ENCODE measurements at places on chromosomes 3 and 15.

DNA sequence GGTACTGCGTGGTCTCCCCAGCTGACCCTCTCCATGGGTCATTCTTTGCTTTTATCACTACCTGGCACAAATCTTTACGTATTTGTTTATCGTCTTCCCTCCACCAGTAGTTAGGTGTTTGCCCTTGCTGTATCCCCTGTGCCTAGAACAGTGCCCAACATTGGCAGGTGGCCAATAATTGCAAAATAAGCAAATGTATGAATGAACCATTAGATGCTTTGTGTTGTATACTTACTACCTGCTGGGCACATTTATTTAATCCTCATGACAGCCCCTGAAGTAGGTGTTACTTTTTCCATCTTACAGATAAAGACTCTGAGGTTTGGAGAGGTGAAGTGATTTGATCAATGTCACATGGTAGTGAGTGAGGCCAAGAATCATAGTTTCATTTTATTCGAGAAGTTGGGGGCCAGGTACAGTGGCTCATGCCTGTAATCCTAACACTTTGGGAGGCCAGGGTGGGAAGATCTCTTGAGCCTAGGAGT lies 2.0 kb upstream of the TWF2 start:
- no peak for DNase-seq

DNA sequence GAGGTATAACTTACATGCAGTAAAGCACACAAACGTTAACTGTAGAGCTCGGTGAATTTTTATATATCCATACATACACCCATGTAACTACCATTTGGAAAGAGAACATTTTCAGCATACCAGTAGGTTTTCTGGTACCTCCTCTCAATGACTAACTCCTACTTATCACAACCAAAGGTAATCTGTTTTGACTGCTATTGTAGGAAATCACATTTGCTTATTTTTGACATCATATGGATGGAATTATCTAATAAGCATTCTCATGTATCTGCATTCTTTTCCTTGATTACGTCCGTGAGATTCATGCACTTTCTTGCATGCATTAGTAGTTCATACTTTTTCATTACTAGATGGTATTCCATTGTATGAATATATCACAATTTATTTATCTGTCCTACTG lies 76.8 kb downstream of the CSNK1G1 start:
- no peak for DNase-seq

- no peak for DNase-seq
Observed at GRCh38 chr3:36364260-36364659, 16.0 kb upstream of the STAC start.

DNA sequence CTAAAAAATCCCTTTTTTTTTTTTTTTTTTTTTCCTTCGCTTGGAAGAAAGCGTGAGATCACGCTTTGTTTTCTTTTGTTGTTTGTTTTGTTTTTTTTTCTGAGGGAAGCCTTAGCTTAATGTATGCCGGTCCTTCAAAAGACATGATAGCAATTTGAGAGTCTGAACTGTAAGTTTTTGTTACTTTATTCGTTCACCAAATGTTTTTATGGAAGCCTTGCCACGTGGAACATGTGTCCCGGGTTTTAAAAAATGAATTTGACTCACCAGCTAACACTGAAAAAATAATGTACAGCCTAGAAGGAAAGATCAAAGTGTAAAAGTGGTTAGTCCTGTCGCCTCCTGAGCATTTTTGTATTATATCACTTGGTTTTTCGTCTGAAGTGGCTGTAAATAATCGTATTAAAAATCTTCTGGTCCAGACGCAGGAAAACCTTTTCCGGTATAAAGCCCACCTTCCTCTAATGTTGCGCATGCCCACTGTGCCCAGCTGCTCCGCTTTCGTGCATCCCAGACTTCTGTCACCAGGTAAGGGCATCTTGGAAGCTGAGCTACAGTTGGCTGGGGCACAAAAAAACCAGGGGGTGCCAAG lies 795 bp upstream of the MYNN start:
- DNase-seq, result peak; percentile 84

- DNase-seq, result no peak
Observed at GRCh38 chr3:32181365-32181764, 57.1 kb upstream of the CMTM8 start.

DNA sequence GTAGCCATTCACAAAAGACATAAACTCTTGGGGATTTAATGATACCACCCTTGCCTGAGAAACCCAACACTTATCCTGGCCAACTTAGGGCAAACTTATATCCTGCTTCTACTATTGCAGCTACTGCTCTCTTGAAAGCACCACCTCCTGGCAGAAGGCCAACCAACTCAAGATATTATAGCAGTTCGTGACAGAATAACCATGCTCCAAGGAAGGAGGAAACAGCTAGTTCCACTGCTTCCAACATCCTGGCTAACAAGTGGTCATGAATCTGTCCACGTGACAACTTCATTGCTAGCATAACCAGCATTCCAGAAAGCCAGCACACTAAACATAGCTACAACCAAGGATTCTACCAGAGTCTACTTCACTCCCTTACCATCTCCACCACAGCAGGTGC lies 1037.5 kb downstream of the TBL1XR1 start:
- DNase-seq, result no peak

DNA sequence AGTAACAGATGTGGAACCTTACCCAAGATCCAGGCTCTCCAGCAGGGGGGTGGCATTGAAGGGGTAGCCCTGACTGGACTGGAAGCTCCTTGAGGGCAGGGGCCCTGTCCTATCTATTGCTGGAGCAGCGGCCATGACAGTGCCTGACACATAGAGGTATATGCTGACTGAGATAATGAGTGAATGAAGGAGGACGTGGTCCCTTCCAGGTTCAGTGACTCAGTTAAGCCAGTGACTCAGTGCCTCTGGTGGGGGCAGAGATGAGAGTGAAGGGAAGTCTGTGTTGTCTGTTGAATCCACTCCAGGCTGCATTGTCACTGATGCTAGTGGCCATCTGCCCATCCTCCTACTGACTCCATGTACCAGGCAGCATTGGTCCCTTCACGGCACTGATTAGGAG lies 13.0 kb upstream of the CTXND1 start:
- DNase-seq, result peak; percentile 52

DNA sequence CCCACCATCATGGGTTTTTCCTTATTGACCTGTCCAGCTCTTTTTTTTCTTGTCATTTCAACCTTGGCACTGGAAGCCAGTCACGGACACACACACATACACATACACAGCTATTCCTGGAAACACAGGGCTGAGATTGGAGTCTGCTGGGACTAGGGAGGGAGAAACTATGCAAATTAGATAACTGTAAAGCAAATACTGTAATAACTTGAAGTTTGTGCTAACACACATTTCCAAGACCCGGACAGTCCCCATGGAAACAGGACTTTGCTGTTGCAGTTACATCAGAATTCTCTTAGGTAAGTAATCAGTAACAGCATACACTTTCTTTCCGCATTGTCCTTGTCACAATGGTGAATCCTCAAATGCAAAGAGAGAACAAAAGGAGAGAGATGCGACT lies 304.4 kb downstream of the KBTBD8 start:
- DNase-seq, result no peak

DNA sequence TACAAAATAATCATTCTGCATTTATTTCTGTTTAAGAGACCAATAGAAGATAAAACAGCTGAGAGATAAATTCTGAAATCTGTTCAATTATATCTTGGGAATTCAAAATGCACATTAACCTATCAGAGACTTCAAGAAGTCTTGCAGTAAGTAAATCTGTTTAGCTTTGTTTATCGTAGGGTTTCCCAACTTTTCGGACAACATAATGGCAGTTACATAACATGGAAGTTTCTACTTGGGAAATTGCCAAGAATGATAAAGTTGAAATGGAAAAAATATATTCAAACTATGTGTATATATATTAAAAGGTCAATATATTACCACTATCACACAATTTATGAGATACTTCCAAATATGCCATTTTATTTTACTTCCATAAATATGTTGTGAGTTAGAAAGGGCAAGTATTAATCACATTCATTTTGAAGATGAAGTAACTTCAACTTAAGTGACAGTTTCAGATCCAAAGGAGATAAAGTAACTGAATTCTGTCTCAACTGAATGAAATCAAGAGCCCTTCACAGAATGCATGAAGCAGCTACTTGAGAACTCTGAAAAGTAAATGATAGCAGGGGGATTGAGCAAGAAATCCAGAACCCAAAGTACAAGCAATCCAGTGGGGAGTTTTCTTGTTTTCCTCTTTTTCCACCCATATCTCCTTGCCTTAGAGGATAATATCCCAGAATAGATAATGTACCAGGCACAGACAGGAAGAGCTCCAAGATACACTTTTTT lies 108.8 kb downstream of the PLOD2 start:
- no peak for DNase-seq

DNA sequence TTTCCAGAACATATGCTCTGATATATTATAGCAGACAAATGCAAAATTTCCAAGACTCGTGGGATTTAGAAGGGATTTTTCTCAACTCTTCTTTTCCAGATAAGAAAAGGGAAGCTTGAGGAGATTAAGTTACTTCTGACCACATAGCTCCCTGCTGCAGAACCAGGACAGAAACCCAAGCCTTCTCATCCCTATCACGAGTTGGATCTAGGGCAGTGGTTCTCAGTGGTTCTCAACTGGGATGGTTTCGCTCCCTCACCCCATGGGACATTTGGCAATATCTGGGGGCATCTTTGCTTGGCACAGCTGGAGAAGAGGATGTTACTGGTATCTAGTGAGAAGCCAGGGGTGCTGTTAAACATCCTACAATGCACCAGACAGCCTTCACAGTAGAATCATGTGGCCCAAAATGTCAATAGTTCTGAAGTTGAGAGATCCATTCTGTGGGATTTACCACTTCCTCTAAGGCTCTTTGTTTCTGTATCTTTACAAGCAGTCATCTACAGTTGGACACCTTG lies 64.2 kb downstream of the LIPC start:
- DNase-seq, result no peak

- no peak for DNase-seq
Observed at GRCh38 chr3:58789385-58789784, 122.8 kb upstream of the FAM3D start.

- no peak for DNase-seq
Observed at GRCh38 chr15:64947211-64947610, 35.5 kb downstream of the ANKDD1A start.

DNA sequence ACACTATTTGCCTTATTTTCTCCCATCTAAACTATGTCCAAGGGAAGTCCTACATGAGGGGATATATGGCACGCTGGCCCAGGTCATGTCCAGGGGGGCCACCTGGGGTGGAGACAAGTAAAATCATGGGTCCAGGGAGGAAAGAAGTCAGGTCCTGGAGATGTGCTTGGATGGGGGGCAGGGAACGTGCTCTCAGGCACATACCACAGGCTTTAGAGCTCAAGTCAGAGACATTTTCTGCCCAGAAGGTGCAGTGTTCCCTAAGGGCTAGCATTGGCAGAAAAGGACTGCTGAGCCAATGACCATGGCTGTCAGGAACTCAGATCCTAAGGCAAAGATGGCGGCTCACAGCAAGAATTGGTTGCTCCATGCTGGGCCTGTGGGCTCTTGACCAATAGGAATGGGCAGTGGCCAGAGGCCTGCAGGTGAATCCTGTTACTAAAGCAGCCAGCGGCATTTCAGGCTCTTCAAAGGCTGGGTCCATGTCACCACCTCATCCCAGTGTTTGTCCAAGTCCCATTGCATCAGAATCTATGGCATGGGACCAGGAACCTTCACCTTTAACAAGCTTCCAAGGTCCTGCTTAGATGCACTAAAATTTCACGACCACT lies 175.0 kb downstream of the RPLP1 start:
- DNase-seq, result no peak
